ENCODE measurements at places on chromosomes 5 and 9. TPM values are rescaled to one million over a fixed set of nuclear protein-coding genes. Genes with fewer than 3 reads are reported as not detected.
A peak's percentile ranks its signal among the peaks of the same experiment; 100 is the strongest.

- peaks cover 4% of the 10 kb centered on the region for H3K36me3 ChIP-seq
- H3K4me3 ChIP-seq, result peak overlapping the region; percentile 90
- DNase-seq, result peak; percentile 66
- H3K27me3 ChIP-seq, result no peaks in the 10 kb centered on the region
- peaks cover 51% of the 10 kb centered on the region for H3K4me1 ChIP-seq
These were observed 833 bp downstream of the ANKHD1 start for GRCh38 chr5:140402258-140403074.

DNA sequence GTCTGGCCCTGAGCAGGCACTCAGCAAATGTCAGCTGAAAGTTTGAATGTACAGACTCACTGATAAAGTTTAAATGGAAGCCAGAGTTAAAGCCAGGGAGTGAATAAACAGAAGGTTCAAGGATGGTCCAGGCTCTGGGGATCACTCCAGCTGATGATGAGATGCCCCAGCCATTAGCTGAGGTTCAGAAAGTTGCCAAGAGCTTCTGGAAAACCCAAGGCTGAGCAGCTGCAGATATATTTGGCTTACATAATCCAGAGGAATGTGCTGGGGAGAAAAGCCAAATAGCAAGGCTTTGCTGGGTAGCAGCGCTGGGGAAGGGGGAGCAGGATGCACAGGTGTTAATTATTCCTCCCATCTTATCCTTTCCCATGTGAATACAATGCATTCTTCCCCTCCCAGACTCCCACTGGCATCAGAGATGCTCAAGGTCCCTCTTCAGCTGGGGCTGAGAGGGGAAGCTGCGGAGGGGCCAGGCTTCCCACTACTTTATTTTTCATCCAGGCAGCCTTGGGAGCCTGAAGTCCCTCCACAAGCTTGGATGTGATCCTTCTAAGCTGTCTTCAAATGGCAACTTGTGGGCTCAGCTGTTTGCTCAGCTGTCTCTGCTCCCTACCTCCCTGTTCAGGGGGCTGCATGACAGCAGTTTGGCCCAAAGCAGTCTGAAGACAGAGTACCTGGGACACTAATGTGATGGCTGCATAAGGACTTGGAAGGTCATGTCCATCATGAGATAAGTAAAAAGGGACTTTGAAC is 341.2 kb downstream of the TRIM32 start:
- no peaks in the 10 kb centered on the region for H3K27me3 ChIP-seq
- no peaks in the 10 kb centered on the region for H3K4me1 ChIP-seq
- H3K27ac ChIP-seq, result no peak overlapping the region
- H3K4me3 ChIP-seq, result no peak overlapping the region

PLPPR1 gene
- polyA plus RNA-seq, result not detected

GRCh38 chr5:42949348-42950115 is 90.6 kb downstream of the ANXA2R start:
- H3K4me3 ChIP-seq, result peak overlapping the region; percentile 90
- H3K36me3 ChIP-seq, result no peaks in the 10 kb centered on the region
- peaks cover 22% of the 10 kb centered on the region for H3K4me1 ChIP-seq
- peak overlapping the region; percentile 96 for H3K27ac ChIP-seq
- H3K27me3 ChIP-seq, result no peaks in the 10 kb centered on the region

- no peaks in the 10 kb centered on the region for H3K36me3 ChIP-seq
- DNase-seq, result no peak
- no peak overlapping the region for H3K27ac ChIP-seq
- no peaks in the 10 kb centered on the region for H3K27me3 ChIP-seq
- H3K4me3 ChIP-seq, result no peak overlapping the region
These were observed 266.6 kb downstream of the PRELID2 start for GRCh38 chr5:145568581-145568980.

- H3K4me3 ChIP-seq, result no peak overlapping the region
- H3K36me3 ChIP-seq, result no peaks in the 10 kb centered on the region
- no peak overlapping the region for H3K27ac ChIP-seq
- no peak for DNase-seq
These were observed 3.8 kb upstream of the GGTA1 start for GRCh38 chr9:121503444-121503843.

GRCh38 chr5:180825768-180826525 is 23.3 kb upstream of the MGAT1 start:
- H3K4me3 ChIP-seq, result no peak overlapping the region
- no peak overlapping the region for H3K27ac ChIP-seq
- H3K4me1 ChIP-seq, result peaks cover 22% of the 10 kb centered on the region
- no peak for DNase-seq
- no peaks in the 10 kb centered on the region for H3K36me3 ChIP-seq
- H3K27me3 ChIP-seq, result no peaks in the 10 kb centered on the region

GRCh38 chr5:132418881-132419280 is 49.4 kb downstream of the SLC22A5 start:
- peaks cover 100% of the 10 kb centered on the region for H3K4me1 ChIP-seq
- no peaks in the 10 kb centered on the region for H3K27me3 ChIP-seq
- peaks cover 13% of the 10 kb centered on the region for H3K36me3 ChIP-seq
- no peak for DNase-seq
